ENCODE measurements at places on chromosomes 16 and 17.

- peak; percentile 33 for DNase-seq
Measured at GRCh38 chr16:29974291-29975133, 844 bp downstream of the TAOK2 start.

- DNase-seq = no peak
Measured at GRCh38 chr17:69452664-69453260, 38.3 kb downstream of the MAP2K6 start.

- DNase-seq = no peak
Measured at GRCh38 chr17:7225711-7226331, 6.1 kb downstream of the ACADVL start.

DNA sequence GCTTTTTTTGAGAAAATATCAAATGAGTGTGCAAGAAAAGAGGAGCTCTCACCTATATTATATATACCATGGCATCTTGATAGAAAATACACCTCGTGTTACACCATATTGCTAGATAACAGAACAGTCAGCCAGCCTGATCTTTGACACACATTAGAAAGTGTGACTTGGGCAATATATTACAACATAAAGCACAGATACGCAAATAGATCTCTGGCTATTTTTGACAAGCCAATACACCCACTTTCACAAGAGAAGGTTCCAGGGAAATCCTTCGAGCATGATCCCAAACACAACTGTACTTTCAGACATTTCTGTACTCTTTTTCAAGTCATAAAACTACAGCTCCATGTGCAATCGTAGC, 9.4 kb downstream of the GGA2 start:
- DNase-seq = no peak

DNA sequence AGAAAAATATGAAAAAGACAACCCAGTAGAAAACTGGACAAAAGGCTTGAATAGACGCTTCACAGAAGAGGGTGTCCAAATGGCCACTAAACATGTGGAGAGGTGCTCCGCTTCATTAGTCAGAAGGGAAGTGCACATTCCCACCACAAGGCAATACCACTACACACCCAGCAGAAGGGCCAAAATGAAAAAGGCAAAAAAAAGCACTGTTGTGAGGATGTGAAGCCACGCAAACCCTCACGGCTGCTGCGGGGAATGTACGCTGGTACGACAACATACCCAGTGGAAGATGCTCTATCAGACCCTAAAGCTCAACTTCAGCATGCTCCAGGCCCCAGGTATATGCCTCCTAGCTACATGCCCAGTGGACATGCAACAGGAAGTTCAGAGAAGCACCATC, 17.0 kb downstream of the PIK3R5 start:
- no peak for DNase-seq

DNA sequence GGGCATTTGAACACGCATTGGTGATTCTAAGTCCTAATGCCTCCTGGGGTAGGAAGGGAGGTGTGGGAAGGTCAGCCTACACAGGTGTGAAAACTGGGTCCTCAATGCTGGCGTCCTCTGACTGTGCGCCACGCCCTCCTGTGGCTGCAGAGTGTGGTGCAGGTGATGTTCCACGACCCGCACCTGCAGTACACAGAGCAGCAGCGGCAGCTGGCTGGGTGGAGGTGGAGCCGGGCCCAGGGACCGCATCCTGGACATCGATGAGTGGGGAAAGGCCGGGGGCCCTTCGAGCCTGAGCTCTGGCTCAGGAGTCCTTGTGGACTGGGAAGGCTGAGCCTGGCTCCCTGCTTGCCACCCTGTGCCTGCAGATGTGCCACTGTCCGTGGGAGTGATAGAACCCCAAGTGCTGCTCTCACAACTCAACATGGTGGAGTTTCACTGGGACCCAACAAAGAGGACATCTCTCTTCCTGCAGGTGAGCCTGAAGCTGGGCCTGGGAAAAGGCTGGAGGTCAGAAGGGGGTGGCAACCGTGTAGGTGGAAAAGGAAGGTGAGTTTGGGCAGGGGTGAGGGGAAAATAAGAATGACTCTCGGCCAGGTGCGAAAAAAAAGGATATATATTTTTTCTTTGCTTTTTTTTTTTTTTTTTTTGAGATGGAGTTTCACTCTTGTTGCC, 14.0 kb upstream of the STAC2 start:
- peak; percentile 80 for DNase-seq

GRCh38 chr17:71572343-71572742, 548.5 kb upstream of the SOX9 start:
- no peak for DNase-seq

GRCh38 chr17:48592577-48592976, 1.0 kb downstream of the HOXB5 start:
- no peak for DNase-seq

DNA sequence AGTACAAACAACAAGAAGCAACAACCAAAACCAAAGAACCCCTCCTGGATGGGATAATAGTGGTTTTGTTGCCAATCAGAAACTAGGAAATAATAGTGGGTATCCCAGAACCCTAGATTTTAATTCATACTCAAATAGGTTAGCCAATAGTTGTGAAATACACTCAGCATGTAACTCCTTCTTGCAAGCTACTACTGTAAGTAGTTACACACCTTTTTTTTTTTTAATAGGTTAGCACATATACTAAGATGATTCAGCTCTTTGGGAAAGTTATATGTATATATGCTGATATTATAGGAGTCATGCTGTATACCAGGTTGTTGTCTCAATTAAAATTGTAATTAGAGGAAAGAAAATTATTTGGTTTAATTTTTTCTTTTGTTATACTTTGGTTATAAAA, 92.5 kb upstream of the HAS3 start:
- DNase-seq = no peak

GRCh38 chr16:83542491-83542890, 265.3 kb upstream of the HSBP1 start:
- no peak for DNase-seq

- peak; percentile 21 for DNase-seq
Measured at GRCh38 chr16:19223235-19224170, 55.5 kb downstream of the SYT17 start.

- DNase-seq = peak; percentile 76
Measured at GRCh38 chr17:67359960-67360791, 6.2 kb downstream of the PSMD12 start.

DNA sequence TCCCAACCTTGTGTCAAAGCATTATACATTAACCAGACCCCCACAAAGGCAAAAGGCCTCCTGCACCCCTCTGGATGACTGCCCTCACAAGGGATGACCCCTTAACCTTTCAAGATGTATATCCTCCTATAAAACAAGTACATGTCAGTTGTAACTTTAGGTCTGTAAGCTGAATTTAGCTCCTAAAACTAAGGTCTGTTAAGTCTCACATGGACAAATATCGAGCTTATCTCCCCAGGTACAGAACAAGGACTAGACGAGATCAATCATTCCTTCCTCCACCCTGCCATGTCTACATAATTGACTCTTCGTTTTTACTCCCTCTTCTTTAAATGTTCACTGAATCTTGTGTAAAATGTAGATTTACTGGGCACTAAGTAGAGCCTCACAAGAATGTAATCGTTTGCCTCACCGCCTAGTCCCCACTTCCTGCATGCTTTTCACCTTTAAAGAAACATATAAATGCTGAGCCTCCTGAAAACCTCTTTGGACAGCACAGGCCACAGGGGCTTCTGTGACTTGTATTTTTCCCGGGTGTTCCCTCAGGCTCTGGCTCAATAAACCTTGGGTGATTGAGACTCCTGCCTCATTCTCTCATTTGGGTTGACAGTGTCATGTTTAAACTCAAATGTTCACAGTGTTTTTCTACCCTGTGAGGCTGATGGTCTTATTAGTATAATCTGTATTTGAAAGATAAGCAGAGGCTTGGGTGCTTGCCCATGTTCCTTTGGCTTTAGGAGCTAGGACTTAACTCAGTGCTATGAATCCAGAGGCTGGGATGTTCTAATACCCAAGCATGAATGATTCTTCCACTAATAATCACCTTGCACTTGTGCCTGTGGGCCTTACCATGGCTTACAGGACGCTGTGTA, 37.6 kb downstream of the MMD start:
- no peak for DNase-seq

- no peak for DNase-seq
Measured at GRCh38 chr17:79354173-79354820, 256.6 kb downstream of the RBFOX3 start.

DNA sequence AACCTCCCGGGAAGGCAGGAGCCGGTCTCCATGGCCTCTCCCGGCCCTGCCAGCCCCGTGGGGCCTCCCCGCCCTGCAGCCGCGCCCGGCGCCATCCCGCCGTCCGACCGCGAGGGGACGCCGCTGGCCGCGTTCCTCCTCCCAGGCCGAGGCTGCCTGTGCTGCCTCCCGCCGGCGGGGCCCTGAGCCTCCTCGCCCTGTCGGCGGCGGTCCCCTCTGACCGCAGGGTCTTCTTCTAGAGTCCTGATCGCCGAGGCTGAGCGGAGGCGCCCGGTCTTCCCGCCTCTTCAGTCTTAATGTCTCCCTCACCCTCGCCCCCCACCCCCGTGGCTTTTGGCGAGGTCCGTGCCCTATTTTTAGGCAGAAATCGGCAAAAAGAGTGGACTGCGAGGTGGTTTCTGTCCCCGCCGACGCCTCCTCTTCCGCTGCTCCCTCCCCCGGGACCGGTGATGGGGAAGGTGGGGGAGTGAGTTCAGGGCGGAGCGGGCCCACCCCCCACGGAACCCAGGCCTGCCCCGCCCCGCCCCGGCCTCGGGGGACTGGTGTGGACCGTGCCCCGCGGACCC, 794 bp upstream of the CPNE7 start:
- DNase-seq = peak; percentile 50

DNA sequence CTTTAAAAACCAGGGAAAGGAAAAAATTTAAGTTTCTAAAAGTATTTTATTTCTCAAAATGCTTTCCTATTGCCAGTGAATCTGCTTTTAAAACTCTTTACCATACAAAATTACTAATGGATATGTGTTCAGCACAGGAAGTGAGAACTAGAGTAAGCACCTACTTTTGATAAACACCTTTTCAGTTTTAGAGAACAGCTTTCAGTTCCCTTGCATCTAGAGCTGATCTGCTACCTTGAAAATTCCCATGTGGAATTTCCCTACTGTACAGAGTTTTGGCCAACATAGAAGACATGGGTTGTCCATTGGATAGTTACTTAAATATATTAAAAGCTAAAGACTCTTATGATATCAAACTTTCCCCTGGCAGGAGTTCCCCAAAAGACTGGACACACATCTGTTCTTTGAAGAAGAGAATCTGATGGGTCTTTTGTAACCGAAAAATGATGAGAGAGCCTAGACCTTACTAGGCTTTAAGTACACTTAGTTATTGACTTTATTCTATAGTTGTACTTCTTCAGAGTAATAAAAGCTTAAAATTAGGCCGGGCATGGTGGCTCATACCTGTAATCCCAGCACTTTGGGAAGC, 112.1 kb upstream of the CNTNAP4 start:
- no peak for DNase-seq

Data from CD4-positive, alpha-beta T cell treated with Interleukin-10 for 1 hour (primary cell).